HepG2 (cell line): ENCODE measurements at places on chromosomes 11 and 22.

- no peak for DNase-seq
These were observed 960.7 kb upstream of the RAG2 start for GRCh38 chr11:37558619-37559210.

GRCh38 chr11:20337526-20338154 lies 25.9 kb upstream of the HTATIP2 start:
- peak; percentile 18 for DNase-seq

DNA sequence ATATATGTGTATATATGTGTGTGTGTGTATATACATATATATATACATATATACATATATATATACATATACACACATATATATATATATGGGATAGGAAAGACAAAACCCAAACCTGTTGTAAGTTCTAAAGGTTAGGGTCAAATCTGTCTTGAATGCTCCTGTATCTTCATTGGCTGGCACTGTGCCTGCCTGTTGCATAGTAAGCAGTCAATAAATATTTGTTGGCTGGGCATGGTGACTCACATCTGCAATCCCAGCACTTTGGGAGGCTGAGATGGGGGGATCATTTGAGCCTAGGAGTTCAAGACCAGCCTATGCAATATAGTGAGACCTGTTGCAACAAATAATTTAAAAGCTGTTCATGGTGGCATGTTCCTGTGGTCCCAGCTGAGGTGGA lies 205.4 kb downstream of the DBX1 start:
- DNase-seq, result peak; percentile 56

DNA sequence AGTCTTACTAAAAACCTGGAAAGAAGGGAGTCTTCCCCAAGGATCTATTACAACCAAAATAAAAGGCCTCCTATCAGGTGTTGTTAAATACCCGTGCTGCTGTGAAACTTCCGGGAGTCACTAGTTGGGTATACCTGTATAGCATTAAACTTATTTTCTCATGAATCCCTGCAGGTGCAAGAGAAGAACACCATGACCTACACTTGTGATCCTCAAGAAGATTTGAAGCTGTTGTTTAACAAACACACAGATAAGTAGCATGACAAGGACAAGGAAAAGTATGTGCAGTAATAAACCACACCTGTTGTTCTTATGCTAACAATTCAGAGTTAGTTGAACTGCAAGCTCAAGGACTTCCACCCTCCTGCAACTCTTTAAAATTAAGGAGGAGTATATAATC lies 12.0 kb downstream of the OR4C45 start:
- no peak for DNase-seq

- no peak for DNase-seq
These were observed 119.9 kb downstream of the CTTN start for GRCh38 chr11:70517988-70518907.

DNA sequence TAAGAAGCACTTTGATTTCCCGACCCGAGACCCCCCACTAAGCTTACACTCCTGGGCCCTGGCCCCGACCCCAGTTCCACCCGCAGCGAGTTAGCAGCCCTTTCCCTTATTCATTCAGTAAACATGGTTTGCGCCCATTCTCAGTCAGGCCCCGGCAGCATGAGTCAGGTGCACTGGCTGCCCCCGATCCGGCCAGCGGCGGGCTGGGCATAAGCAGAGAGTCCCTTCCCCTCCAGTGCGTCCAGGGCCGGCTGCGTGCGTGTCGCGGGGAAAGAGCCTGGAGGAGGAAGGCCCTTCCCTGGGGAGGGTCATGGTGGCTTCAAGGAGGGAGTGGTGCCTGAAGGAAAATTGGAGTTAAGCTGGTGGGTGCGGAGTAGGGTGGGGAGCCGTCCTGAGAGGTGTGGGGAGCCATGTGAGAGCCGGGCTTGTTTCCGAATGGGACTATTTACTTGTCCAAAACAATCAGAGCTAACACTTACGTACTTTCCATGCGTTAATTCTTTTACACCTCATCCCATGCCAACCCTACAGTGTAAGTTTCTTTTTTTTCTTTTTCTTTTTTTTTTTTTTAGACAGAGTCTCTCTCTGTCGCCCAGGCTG lies 657 bp downstream of the IGHMBP2 start:
- no peak for DNase-seq

GRCh38 chr11:111101881-111102280 lies 143.6 kb upstream of the POU2AF2 start:
- no peak for DNase-seq

DNA sequence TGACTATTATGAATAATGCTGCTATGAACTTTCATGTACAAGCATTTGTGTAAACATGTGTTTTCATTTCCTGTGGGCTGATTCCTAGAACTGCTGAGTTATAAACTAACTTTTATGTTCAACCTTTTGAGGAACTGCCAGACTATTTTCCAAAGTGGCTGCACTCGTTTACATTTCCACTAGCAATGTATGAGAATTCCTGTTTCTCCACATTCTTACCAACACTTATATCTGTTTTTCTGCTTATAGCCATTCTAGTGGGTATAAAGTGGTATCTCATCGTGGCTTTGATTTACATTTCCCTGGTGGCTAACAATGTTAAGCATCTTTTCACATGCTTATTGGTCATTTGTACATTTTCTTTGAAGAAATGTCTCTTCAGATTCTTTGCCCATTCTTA lies 35.2 kb upstream of the SCUBE2 start:
- DNase-seq, result no peak

GRCh38 chr11:108906329-108906728 lies 241.5 kb downstream of the DDX10 start:
- peak; percentile 34 for DNase-seq

- no peak for DNase-seq
These were observed 4.2 kb upstream of the SORL1-AS1 start for GRCh38 chr11:121456816-121457431.

- no peak for DNase-seq
These were observed 125.6 kb upstream of the CSNK2A3 start for GRCh38 chr11:11478687-11479086.

DNA sequence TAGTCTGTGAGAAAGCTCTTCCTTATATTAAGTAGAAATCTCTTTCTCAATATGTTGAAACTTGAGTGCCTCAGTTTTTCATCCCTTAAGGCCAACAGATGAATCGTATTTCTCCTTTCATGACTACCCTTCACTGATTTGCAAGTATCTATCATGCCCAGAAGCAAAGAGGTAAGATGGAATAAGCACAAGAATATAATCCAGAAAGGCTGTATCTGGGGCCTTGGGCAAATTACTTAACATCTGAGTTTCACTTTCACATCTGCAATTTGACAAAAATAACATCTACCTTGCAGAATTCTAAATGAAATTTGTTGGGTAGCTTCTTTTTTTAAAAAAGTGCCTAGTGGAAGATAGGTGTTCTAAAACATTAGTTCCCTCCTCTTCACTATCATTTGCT lies 552.4 kb upstream of the ANO5 start:
- DNase-seq, result no peak

DNA sequence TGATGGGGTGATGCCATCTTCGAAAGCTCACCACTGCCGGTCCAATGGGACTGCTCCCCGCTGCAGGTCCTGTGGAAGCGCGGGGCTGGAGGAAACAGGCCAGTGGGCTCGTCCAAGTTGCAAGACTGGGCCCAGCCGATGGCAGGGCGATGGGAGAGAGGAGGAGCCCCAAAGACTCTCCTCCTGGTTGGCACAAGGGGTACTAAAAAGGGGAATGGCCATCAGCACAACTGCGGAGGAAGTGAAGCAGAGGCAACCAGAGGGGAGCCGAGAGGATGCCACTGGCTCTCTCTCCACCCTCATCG lies 357.1 kb downstream of the SHANK2 start:
- DNase-seq, result no peak

- no peak for DNase-seq
These were observed 75.4 kb upstream of the SYT13 start for GRCh38 chr11:45361551-45361950.

GRCh38 chr11:111733611-111734088 lies 32.5 kb downstream of the PPP2R1B start:
- no peak for DNase-seq

GRCh38 chr11:72972496-72973128 lies 158.4 kb downstream of the ATG16L2 start:
- no peak for DNase-seq

GRCh38 chr11:27194976-27195375 lies 154.4 kb downstream of the BBOX1 start:
- DNase-seq, result no peak

DNA sequence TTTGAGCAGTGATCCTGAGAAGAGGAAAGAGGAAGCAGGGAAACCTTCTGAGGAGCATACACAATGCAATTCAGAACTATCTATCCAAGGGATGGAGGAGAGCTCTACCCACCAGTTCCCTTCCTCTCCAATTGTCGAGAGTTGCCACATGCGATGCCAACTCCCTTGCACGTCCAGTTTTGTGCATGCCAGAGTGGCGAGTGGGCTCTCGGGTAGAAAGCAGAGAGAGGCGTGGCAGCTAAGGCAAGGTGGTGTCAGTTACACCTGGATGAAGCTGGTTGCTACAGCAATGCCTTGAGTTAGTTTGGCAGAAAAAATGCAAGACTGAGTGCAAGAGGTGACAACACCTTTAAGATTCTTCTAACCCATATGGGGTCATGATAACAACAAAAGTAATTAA lies 420.4 kb upstream of the CCDC90B start:
- DNase-seq, result no peak

- DNase-seq, result no peak
These were observed 14.9 kb downstream of the PPM1F start for GRCh38 chr22:21937821-21938070.

GRCh38 chr11:103936059-103936458 lies 100.4 kb upstream of the DDI1 start:
- DNase-seq, result no peak

DNA sequence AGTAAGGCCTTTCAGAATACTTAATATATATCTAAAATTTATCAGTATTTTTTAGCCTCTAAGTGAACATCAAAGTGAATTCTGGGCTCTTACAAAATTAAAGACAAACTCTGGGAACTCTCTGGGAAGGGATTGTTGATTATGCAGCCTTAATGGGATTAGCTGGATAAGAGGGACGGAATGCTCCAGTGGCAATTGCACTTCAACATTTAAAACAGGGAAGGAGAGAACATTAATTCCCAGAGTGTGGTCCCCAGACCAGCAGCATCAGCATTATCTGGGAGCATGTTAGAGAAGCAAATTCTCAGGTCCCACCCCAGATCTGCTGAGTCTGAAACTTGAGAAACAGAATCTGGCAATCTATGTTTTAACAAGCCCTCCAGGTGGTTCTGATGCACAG lies 46.5 kb downstream of the POLD3 start:
- DNase-seq, result no peak

DNA sequence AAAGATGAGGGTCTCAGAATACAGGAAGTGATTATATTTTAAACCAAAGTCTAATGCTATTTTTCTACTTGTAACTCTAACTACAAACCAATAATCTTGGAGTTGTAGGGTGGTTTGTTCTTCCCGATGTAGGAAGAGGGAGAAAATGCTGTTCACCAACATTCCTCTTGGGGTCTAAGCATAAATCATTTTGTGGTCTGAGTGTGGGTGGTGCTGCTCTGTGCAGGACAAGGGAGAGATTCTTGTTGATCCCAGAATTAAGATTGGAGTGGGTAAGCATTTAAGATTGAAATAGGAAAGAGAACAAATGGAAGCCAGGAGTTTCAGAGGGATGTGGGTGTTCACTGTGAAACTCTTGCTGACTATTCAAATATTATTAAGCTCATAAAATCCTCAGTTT lies 38.6 kb upstream of the MMP13 start:
- DNase-seq, result no peak

DNA sequence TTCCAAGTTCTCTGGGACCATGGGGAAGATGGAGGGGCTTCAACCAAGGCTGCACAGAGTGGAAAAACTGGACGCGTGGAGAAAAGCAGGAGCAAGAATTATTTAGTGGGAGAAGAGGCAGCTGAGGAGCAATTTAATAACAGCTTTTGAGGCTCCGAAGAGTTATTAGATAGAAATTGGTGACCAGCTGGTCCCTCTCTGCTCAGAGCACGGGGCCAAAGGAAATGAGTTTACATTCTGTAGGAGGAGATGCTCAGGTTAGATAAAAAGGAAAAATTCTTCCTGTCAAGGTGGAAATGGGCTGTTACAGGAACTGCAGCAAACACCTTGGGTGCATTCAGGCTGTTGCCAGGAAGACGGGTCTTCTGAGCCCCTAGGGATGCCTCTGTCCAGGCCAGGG lies 47.0 kb upstream of the GALNT18 start:
- no peak for DNase-seq

GRCh38 chr11:29606330-29607031 lies 410.3 kb downstream of the KCNA4 start:
- DNase-seq, result no peak

- DNase-seq, result no peak
These were observed 301.8 kb upstream of the API5 start for GRCh38 chr11:43010042-43010441.

GRCh38 chr11:70414341-70415100 lies 16.2 kb downstream of the CTTN start:
- no peak for DNase-seq

- DNase-seq, result peak; percentile 34
These were observed 29.5 kb downstream of the TREH start for GRCh38 chr11:118649941-118650340.

- DNase-seq, result peak; percentile 54
These were observed 29.7 kb downstream of the FAM83F start for GRCh38 chr22:40024201-40025061.

DNA sequence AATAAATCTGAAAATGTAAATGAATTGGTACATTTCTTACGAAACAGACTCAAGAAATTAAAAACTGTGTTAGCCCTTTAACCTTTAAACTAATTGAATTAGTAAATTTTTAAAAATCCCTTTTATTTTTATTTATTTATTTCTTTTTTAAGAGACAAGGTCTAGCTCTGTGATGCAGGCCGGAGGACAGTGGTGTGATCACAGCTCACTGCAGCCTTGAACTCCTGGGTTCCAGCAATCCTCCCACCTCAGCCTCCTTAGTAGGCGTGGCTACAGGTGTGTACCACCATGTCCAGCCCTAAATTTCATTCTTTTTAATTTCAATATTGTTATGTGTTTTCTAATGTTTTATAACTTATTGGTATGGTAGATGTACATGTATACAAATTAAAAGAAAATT lies 72.6 kb downstream of the MYEOV start:
- no peak for DNase-seq

DNA sequence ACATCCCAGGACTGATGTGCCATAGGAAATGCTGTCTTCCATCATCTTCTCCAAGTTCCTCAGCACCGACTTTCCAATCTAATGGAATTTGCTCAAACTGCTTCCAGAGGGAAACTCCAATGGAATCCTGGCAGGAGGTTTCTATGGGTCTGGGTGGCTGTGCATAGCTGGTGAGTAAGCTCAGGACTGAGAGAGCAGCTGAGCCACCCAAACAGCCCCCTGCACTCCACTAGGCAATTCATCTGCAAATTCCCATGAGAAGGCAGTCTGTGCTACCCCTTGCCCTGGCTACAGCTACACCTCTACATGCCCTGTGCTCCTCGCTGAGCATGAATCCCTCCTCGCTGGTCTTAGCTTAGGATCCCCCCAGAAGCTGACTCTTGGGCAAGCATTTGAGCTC lies 127.9 kb upstream of the CSNK2A3 start:
- no peak for DNase-seq

GRCh38 chr11:74004759-74005615 lies 3.9 kb downstream of the UCP3 start:
- DNase-seq, result no peak
